ENCODE measurements at places on chromosomes 13 and 19.

DNA sequence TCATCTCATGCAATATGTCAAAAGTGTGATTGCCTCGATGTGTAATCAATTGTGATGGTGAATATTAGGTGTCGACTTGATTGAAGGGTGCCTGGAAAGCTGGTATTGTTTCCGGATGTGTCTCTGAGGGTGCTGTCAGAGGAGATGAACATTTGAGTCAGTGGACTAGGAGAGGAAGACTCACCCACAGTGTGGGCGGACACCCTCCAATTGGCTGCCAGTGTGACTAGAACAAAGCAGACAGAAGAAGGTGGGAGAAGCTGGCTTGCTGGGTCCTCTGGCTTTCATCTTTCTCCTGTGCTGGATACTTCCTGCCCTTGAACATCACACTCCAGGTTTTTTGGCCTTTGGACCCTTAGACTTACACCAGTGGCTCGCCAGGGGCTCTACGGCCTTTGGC is 15.5 kb upstream of the CABP5 start:
- no peak overlapping the region for H3K27ac ChIP-seq
- no peaks in the 10 kb centered on the region for H3K27me3 ChIP-seq
- 0 out of 2 replicates have a peak, but pooled peaks cover 2% of the 10 kb centered on the region for H3K36me3 ChIP-seq
- peaks cover 28% of the 10 kb centered on the region for H3K4me1 ChIP-seq
- no peak for DNase-seq

GRCh38 chr13:76942363-76942762 is 5.9 kb upstream of the ACOD1 start:
- no peaks in the 10 kb centered on the region for H3K4me1 ChIP-seq
- no peaks in the 10 kb centered on the region for H3K36me3 ChIP-seq
- no peak for DNase-seq

- peaks cover 57% of the 10 kb centered on the region for H3K36me3 ChIP-seq
- H3K4me3 ChIP-seq = no peak overlapping the region
- no peaks in the 10 kb centered on the region for H3K4me1 ChIP-seq
- no peak for DNase-seq
- no peaks in the 10 kb centered on the region for H3K27me3 ChIP-seq
- H3K27ac ChIP-seq = no peak overlapping the region
Observed at GRCh38 chr19:20197747-20198146, 30.7 kb downstream of the ZNF486 start.

DNA sequence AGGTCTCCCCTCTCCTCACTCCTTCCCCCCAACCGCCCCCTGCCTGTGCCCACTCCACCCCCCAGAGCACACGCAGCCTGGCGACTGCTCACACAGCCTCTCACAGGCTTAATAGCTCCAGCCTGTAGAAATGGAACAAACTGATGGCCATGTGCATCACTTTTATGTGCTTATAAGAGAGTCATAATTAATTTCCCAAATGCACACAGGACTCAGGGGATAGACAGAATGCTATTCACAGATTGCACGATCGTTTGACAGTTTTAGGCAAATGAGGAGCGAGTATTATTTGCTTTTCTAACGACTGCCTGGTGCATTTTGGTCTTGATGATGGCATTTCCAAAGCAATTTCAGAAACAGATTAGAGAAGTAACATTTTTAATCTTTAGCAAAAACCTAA is 97.7 kb upstream of the VSTM2B start:
- no peaks in the 10 kb centered on the region for H3K4me1 ChIP-seq
- H3K27me3 ChIP-seq = peaks cover 7% of the 10 kb centered on the region
- H3K4me3 ChIP-seq = no peak overlapping the region
- no peak for DNase-seq
- no peak overlapping the region for H3K27ac ChIP-seq
- peaks cover 13% of the 10 kb centered on the region for H3K36me3 ChIP-seq

DNA sequence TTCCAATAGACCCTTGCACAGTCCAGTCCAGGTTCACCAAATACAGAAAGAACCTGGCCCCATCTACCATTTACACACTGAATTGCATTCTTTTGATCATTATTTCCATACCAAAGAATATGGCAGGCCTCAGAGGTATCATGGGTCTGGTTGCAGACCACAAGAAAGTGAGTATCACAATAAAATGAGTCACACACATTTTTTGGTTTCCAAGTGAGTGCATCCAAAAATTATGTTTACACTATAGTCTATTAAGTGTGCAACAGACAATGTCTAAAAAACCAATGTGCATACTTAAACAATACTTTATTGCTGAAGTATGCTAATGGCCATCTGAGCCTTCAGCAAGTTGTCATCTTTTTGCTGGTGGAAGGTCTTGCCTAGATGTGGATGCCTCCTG is 105.3 kb downstream of the SPACA7 start:
- no peaks in the 10 kb centered on the region for H3K27me3 ChIP-seq
- DNase-seq = no peak
- no peak overlapping the region for H3K27ac ChIP-seq

DNA sequence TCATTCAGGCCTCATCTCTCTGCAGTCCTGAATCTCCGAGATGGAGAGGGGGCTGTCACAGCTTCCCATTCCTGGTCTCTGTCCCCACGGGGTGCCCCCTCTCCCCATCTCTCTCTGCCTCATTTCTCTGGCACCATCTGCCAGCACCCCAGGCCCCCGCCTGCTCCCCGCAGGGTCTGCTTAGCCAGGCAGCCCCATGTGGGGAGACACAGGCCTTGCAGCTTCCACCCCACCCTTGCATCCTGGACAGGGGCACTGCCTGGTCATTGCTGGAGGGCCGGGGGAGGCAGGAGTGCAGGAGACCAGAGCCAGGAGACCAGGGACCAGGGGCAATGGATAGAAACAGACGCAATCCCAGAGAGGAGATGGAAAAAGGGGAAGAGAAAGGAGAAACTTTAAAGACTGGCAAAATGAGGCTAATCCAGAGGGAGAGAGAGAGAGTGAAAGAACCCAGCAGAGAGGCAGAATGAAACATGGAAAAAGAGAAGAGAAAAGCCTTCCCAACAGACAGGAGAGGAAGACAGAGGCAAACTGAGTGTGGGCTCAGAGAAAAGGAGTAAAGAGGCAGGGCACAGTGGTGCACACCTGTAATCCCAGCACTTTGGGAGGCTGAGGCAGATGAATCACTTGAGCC is 8.8 kb upstream of the GIPR start:
- H3K27me3 ChIP-seq = peaks cover 29% of the 10 kb centered on the region
- H3K4me1 ChIP-seq = peaks cover 2% of the 10 kb centered on the region
- H3K27ac ChIP-seq = peak overlapping the region; percentile 75
- no peak for DNase-seq
- no peaks in the 10 kb centered on the region for H3K36me3 ChIP-seq
- H3K4me3 ChIP-seq = no peak overlapping the region

- no peak overlapping the region for H3K27ac ChIP-seq
- DNase-seq = no peak
- H3K27me3 ChIP-seq = no peaks in the 10 kb centered on the region
- no peaks in the 10 kb centered on the region for H3K4me1 ChIP-seq
- no peak overlapping the region for H3K4me3 ChIP-seq
- no peaks in the 10 kb centered on the region for H3K36me3 ChIP-seq
Observed at GRCh38 chr13:102707467-102707866, 12.6 kb upstream of the METTL21C start.

DNA sequence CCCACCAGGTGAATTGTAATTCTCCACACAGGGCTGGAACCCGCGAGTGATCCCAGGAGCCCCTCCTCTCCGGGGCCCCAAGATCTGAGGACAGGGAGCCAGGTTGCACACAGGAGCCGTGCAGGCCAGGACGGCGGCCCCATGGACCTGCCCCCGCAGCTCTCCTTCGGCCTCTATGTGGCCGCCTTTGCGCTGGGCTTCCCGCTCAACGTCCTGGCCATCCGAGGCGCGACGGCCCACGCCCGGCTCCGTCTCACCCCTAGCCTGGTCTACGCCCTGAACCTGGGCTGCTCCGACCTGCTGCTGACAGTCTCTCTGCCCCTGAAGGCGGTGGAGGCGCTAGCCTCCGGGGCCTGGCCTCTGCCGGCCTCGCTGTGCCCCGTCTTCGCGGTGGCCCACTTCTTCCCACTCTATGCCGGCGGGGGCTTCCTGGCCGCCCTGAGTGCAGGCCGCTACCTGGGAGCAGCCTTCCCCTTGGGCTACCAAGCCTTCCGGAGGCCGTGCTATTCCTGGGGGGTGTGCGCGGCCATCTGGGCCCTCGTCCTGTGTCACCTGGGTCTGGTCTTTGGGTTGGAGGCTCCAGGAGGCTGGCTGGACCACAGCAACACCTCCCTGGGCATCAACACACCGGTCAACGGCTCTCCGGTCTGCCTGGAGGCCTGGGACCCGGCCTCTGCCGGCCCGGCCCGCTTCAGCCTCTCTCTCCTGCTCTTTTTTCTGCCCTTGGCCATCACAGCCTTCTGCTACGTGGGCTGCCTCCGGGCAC is 3.9 kb downstream of the FFAR1 start:
- H3K36me3 ChIP-seq = no peaks in the 10 kb centered on the region
- H3K27ac ChIP-seq = no peak overlapping the region
- H3K4me3 ChIP-seq = no peak overlapping the region
- DNase-seq = no peak

DNA sequence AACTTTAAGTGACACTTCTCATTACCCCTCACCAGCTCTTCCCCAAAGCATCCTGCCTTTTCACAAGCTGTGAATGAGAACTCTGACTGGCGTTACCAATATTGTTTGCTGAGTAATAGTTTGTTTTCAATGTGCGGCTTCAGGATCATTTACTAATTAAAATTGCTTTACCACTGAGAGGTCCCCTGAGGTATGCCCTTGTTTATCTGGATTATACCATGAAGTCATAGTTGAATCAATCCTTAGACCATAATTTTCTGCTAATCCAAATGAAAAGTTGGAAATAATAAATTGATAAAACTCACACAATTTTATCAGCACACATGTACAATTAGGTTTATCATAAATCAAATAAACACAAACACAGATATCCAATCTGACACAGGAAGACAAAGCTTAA is 568.8 kb downstream of the PCDH9 start:
- no peak overlapping the region for H3K27ac ChIP-seq
- no peaks in the 10 kb centered on the region for H3K27me3 ChIP-seq
- H3K4me3 ChIP-seq = no peak overlapping the region
- no peaks in the 10 kb centered on the region for H3K36me3 ChIP-seq
- peaks cover 11% of the 10 kb centered on the region for H3K4me1 ChIP-seq

- H3K27me3 ChIP-seq = peaks cover 78% of the 10 kb centered on the region
- no peak for DNase-seq
- H3K4me1 ChIP-seq = peaks cover 45% of the 10 kb centered on the region
- peak overlapping the region; percentile 74 for H3K4me3 ChIP-seq
Observed at GRCh38 chr19:6533000-6533328, 2.1 kb downstream of the TNFSF9 start.

GRCh38 chr13:108315991-108316390 is 46.5 kb downstream of the TNFSF13B start:
- H3K27me3 ChIP-seq = no peaks in the 10 kb centered on the region
- no peaks in the 10 kb centered on the region for H3K36me3 ChIP-seq
- no peak for DNase-seq
- H3K4me1 ChIP-seq = peaks cover 14% of the 10 kb centered on the region
- no peak overlapping the region for H3K4me3 ChIP-seq

- no peak overlapping the region for H3K27ac ChIP-seq
- no peak for DNase-seq
- no peaks in the 10 kb centered on the region for H3K4me1 ChIP-seq
- no peak overlapping the region for H3K4me3 ChIP-seq
Observed at GRCh38 chr13:20006206-20006605, 47.7 kb downstream of the ZMYM2 start.

DNA sequence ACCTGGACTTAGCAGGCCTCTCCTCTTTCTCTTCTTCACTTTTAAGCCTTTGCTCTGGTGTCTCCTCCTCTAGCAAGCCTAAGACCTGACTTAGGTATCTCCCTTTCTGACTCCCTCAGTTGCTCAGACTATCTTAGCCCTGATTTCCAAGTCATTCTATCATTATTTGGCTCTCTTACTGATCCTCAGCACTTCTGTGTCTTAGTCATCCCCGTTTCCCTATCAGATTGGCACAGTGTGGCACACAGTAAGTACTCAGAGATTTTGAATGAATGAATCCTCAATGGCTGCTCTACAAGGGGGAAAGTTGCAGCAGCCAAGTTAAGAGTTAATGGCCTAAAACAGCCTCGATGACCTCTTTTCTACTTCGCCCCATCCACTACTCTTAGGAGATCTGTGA is 8.2 kb downstream of the KCTD12 start:
- H3K27ac ChIP-seq = no peak overlapping the region
- H3K4me1 ChIP-seq = no peaks in the 10 kb centered on the region

DNA sequence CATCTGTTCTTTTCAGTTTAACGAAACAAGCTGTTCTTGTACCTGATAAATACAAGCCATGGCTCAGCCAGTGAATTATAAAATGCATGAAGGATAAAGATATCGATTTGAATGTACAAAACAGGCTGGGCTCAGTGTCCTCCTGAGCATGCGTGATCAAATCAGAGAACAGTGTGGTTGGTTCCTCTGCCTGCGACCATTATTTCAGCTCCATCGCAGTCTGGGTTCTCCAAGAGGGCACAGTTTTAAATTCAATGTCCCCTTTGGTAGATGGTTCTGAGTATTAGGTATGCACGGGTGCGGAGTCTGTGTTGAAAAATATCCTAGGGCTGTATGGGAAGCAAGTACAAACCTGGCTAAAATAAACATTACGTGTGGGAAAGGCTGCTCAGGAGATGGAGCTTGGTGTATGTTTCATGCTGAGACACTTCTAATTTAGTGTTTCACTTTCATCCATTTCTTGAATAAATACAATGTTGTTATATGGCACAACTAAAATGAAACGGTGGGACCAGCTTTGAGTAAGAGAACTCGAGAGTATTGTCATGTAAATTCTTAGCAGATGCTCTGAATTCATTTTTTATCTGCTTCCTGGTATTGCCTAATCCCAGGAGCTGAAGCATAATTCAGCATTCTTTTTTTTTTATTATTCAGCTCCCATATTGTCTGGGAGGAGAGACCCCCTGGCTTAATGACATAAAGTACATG is 458.7 kb downstream of the MYO16 start:
- no peaks in the 10 kb centered on the region for H3K27me3 ChIP-seq
- peaks cover 3% of the 10 kb centered on the region for H3K36me3 ChIP-seq
- no peak overlapping the region for H3K4me3 ChIP-seq
- 0 out of 2 replicates have a peak overlapping the region, but pooled peaks have one; percentile 7 for H3K27ac ChIP-seq
- H3K4me1 ChIP-seq = peaks cover 10% of the 10 kb centered on the region

GRCh38 chr13:80955501-80955900 is 614.6 kb upstream of the SPRY2 start:
- H3K27me3 ChIP-seq = no peaks in the 10 kb centered on the region
- no peak overlapping the region for H3K27ac ChIP-seq
- H3K4me3 ChIP-seq = no peak overlapping the region
- no peaks in the 10 kb centered on the region for H3K4me1 ChIP-seq
- no peak for DNase-seq
- no peaks in the 10 kb centered on the region for H3K36me3 ChIP-seq

DNA sequence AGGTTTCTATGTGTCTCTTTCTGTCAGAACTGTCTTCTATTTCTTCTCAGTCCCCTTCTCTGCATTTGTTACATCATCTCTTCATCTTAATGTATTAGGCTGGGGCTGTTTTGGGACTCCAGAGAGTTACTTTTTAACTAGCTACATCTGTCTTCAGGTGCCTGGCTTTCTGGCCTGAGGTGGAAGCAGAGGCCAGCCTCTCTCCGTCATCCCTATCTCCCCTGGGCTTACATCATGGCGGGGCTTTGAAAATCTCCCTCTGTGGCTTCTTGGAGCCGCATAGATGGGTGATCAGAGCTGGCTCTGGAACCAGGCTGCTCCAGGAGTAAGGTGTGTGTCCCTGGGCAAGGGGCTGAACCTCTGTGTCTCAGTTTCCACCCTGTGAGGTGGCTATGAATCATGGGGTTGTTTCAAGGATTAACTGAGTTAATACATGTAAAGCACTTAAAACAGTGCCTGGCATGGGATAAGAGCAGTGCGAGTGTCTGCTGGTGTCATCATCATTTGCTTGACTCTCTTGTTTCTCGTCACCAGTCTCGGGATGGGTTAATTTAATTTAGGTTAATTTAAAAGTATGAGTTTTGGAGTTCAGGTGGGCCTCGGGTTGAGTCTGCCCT is 2.0 kb downstream of the EPN1 start:
- peaks cover 32% of the 10 kb centered on the region for H3K4me1 ChIP-seq
- H3K27me3 ChIP-seq = no peaks in the 10 kb centered on the region
- DNase-seq = no peak
- peaks cover 35% of the 10 kb centered on the region for H3K36me3 ChIP-seq
- no peak overlapping the region for H3K27ac ChIP-seq
- peak overlapping the region; percentile 98 for H3K4me3 ChIP-seq
